GM19239 (cell line): ENCODE measurements at places on chromosomes 16 and 17.

- DNase-seq: no peak
Observed at GRCh38 chr16:78501744-78502143, 402.3 kb downstream of the WWOX start.

- DNase-seq: no peak
Observed at GRCh38 chr17:50352693-50353599, 7.0 kb downstream of the XYLT2 start.

GRCh38 chr16:56631197-56631596 lies 1.3 kb upstream of the MT1M start:
- no peak for DNase-seq

- DNase-seq: no peak
Observed at GRCh38 chr16:62816971-62817519, 780.8 kb upstream of the CDH8 start.

GRCh38 chr17:57644326-57644725 lies 100.8 kb downstream of the CCDC182 start:
- no peak for DNase-seq

GRCh38 chr17:1029922-1030644 lies 33.2 kb downstream of the TIMM22 start:
- DNase-seq: no peak

GRCh38 chr17:82681547-82681946 lies 17.0 kb downstream of the RAB40B start:
- DNase-seq: no peak

GRCh38 chr17:19448341-19449268 lies 37.6 kb downstream of the RNF112 start:
- no peak for DNase-seq

- DNase-seq: peak; percentile 39
Observed at GRCh38 chr17:48429638-48430586, at the start of gene SKAP1. TSS of gene SKAP1 (minus strand) at chr17:48430214.

DNA sequence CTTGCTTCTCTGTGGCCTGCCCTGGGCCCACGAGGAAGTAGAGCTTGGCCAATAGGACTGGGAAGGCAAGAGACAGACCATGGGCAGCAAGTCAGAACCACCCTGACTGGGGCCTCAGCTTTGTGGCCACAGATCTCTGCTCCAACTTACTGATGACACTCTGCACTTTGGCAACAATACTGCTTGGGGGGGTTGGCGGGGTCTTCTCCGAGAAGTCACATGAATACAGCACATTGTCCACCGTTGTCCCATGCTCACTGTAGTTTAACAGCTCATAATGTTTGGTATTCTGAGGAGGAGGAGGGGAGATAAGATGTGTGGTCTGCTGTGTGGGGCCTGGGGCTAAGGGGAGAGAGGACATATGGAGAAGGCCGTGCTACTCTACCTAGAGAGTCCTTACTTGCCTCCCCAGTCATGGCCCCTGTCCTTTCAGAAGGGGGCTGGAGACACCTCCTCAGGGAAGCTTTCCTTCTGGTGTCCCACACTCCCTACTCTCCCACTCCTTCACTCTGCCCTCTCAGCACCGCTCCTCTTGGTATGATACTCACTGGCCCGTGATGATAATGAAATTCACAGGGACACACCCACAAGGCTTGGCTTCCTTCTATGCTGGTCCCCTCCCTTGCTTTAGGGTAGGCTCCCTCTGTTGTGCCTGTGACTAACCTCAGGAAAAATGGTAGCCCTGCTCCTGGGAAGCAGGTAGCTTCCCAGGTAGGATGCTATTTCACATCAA lies 4.0 kb upstream of the DHRS13 start:
- DNase-seq: no peak

GRCh38 chr17:79412886-79413390 lies 197.9 kb downstream of the RBFOX3 start:
- DNase-seq: no peak

DNA sequence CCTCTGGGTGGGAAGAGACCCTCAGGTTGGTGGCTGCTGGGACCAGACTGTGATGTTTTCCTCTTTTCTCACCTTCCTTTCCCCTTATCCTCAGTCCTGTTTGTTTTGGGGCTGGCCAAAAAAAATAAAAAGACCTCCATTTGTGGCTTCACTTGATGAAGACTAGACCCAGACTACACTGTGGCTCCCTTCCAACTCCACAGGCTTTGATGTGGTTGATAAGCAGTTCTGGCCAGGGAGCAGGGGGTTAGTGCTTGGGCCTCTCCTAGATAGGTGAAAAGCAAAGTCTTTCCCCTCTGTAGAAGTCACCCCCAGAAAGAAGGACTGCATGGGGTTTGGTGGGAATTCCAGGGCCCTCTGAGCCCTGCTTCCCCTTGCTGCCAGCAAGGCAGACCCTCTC lies 11.2 kb upstream of the ADAM11 start:
- DNase-seq: no peak

- no peak for DNase-seq
Observed at GRCh38 chr17:31493656-31494155, 102.2 kb downstream of the RAB11FIP4 start.

GRCh38 chr16:11145173-11145818 lies 110.7 kb downstream of the SOCS1 start:
- no peak for DNase-seq

DNA sequence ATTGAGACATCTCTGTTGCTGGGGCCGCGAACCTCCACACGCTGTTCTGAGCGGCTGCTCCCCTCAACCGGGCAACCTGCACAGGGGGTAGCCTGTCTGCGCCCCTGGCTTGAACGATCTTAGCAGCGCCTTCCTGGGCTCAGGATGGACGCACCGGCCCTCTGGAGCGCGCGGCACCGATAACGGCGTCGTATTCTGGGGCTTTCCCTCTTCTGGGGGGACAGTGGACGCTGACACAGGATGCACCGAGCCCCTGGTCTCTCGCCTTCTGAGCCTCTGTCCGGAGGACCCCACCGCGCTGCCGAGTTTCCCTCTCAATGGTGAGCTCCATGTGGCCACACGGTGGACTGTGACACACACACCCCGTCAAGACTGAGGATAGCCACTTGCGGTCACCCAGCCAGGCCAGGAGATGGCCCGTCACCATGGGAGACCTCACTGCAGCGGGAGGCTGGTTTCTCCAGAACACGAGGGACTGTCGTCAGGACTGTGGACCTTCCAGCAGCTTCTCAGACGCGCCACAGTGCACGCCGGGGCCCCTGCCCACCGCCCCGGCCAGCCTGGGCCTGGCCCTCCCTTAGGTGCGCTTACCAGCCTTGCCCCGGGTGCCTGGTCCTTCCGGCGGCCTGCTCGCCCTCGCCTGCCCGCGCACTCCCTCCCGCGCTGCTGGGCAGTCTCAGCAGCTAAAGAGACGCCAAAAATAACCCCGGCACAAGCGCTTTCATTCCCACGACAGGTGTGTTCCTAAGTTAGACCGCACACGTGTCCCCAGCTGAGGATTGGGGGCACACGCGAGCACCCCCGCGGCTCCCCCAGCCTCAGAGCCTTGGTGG lies 30.0 kb upstream of the PABPN1L start:
- no peak for DNase-seq

DNA sequence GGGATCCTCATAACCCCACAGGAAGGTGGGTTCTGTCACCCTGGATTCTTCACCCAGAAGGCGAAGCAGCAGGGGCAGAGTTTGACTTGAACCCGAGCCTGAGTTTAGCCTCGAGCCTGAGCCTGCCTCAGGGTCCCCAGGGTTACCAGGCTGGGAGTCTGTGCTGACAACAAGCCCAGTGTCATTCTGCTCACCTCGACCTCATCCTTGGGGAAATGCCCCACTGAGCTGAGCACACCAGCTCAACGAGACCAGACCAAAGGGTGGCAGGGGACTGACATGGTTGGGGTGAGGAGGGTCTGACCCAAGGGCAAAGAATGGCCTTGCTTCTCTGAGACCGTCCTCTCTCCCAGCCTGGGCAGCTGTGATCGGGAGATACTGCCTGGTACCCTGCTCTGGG lies 20.2 kb downstream of the CACNG4 start:
- DNase-seq: no peak

DNA sequence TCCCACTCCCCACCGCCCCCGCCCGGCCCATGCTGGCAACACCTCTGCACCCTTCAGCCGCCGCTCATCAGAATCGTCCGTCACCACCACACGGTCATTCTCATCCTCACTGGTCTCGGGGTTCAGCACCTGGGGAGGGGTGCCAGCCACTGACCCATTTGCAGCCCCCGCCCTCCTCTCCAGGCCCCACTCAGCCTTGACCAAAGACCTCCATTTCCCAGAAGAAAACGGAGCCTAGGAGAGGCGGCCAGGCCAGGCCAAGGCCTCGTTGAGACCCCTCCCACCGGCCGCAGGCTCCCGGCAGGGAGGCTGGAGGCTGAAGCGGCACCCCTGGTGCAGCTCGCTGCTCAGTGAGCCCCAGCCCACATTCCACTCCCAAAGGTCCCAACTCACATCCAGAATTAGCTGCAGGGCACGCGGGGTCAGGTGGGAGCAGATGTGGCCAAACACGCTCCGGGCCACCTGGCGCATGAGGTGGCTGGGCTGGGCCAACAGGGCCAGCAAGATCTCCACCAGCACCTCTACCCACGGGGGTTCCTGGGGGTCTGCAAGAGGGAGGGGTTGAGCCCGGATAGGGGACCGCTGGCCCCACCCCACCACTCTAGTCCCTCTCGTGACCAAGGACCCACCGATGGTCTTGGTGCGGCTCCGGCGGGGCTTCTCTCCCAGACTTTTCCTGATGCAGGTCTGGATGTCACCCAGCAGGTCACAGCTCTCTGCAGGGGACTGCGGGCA lies 9.8 kb downstream of the MYBBP1A start:
- DNase-seq: no peak

- no peak for DNase-seq
Observed at GRCh38 chr17:80845863-80846671, 145.6 kb upstream of the CHMP6 start.

- DNase-seq: no peak
Observed at GRCh38 chr16:56260378-56261160, 69.3 kb downstream of the GNAO1 start.

- no peak for DNase-seq
Observed at GRCh38 chr16:63613701-63614100, 1508.2 kb downstream of the CDH11 start.

- DNase-seq: peak; percentile 84
Observed at GRCh38 chr16:30005341-30006094, 5.3 kb downstream of the DOC2A start.

DNA sequence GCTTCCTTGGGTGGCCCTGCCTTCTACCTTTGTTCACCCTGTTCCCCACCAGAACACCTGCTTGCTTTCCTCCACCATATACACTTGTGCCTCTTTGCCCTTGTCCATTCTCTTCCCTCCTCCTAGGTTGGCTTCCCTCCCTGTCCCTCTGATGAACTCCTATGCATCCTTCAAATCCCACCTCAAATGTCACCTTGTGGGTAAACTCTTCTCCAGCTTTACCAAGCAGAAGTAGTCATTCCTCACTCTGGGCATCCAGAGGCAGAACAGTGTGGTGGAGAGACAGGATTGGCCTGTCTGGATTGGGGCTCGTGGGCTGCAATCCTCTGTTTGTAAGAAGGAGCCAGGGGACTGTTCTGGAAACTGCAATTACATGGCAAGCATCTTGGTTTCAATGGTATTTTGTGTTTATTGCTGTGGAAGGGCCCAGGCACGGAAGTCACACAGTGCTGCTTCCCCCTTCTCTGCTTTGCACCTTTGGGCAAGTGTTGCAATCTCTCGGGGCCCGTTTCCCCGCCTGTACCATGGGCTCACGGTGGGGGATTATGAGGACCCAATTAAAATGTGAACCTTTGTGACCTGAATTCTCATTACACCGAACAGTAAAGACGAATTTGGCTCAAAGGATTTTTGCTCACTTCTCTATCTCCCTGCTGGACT lies 21.9 kb upstream of the NXPH3 start:
- DNase-seq: no peak

GRCh38 chr17:9202532-9202931 lies 181.2 kb downstream of the NTN1 start:
- DNase-seq: no peak

DNA sequence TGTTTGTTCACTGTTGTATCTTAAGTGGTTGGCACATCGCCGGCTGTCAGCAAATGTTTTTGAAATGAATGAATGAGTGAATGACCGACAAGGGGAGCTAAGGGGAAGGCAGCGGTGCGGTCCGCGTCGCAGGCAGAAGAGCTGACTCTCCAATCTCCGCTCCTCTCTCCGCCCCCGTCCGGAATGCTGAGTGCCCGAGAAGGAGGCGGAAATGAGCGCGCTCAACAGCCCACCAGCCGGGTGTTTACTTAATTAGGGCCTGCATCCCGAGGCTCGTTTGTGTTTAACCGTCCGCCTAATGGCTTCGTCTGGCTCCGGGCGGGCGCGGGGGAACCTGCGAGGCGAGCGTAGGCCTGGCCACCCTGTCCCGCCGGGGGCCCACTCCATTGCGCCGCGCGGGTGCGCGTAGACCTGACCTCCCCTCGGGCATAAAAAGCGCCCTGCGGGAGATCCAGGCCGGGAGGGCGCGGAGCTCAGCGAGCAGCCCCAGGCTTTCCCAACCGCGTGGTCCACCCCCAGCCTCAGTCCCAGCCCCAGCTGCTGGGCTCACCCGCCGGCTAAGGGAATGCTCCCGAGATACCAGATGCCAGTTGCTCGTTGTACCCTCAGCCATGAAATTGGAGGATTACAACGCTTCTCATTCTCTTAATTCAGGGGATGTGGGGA lies 2.5 kb upstream of the CDH3 start:
- no peak for DNase-seq

DNA sequence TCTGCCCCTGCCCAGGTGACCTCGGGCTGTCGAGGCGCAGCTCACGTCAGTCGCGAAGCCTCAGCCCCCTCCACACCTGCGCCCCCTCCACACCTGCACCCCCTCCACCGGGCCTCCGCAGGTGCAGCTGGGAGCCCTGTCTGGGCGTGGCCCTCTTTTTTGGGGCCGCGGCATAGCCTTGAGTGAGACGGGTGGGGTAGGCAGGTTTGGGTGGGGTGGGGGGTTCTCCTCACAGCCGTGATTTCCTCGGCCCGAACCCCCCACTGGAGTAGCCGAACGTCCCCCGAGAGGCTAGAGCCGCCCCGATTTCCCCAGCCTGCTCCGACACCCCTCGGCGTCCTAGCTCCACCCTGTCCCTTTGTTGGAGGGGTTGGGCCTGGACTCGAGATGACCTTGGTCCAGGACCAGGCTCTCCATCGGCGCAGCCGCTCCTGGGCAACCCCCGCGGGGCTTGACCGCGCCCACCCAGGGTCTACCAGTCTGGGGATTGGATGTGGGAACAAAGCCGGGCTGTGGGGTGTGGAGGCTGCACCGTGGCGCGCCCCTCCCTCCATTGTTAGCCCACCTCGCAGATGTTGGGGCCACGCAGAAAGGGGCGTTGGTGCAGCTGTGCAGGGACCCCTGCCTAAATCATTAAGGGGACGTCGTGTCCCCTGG lies 626 bp downstream of the TUBB3 start:
- no peak for DNase-seq
